ENCODE measurements at places on chromosomes 3 and 15. TPM values are rescaled to one million over a fixed set of nuclear protein-coding genes. Genes with fewer than 3 reads are reported as not detected.

The HDGFL3 gene
- total RNA-seq, result 43.1 TPM

The DCBLD2 gene
- 9.9 TPM for total RNA-seq

The KIF15 gene
- 43.4 TPM for total RNA-seq

- no peaks in the 10 kb centered on the region for H3K36me3 ChIP-seq
- no peaks in the 10 kb centered on the region for H3K27me3 ChIP-seq
- no peak overlapping the region for H3K4me3 ChIP-seq
- no peak overlapping the region for H3K27ac ChIP-seq
- peaks cover 16% of the 10 kb centered on the region for H3K4me1 ChIP-seq
- peak; percentile 35 for DNase-seq
These were observed 18.9 kb upstream of the CSPG4 start for GRCh38 chr15:75731248-75732151.

GRCh38 chr3:4060064-4060463, 243.1 kb upstream of the SETMAR start:
- H3K36me3 ChIP-seq, result no peaks in the 10 kb centered on the region
- no peak overlapping the region for H3K27ac ChIP-seq
- no peak for DNase-seq
- no peak overlapping the region for H3K4me3 ChIP-seq

GRCh38 chr15:41927536-41927935, 33.7 kb upstream of the SPTBN5 start:
- DNase-seq, result no peak
- no peaks in the 10 kb centered on the region for H3K27me3 ChIP-seq
- H3K27ac ChIP-seq, result no peak overlapping the region
- no peaks in the 10 kb centered on the region for H3K36me3 ChIP-seq
- H3K4me1 ChIP-seq, result no peaks in the 10 kb centered on the region

All from thymus (tissue), 14 donors.